ENCODE measurements at places on chromosomes 3 and 15.

DNA sequence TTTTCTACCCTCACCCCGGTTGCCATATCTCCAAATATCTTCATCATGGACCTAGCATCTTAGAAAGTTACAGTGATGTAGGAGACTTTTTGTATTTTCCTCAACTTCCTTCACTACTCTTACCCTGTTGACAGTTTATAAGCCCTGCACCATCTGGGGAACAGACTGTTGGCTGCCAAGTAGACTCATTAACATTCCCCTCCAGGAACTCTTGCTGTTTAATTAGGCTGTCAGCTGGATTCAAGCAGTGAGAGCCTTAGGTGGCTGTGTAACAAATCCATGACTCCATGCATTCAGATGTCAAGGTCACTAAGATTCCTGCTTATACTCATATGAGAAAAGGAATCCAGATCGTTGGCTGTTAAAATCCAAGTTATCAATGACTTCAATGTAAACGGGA, 198.3 kb downstream of the NAALADL2 start:
- DNase-seq, result no peak

DNA sequence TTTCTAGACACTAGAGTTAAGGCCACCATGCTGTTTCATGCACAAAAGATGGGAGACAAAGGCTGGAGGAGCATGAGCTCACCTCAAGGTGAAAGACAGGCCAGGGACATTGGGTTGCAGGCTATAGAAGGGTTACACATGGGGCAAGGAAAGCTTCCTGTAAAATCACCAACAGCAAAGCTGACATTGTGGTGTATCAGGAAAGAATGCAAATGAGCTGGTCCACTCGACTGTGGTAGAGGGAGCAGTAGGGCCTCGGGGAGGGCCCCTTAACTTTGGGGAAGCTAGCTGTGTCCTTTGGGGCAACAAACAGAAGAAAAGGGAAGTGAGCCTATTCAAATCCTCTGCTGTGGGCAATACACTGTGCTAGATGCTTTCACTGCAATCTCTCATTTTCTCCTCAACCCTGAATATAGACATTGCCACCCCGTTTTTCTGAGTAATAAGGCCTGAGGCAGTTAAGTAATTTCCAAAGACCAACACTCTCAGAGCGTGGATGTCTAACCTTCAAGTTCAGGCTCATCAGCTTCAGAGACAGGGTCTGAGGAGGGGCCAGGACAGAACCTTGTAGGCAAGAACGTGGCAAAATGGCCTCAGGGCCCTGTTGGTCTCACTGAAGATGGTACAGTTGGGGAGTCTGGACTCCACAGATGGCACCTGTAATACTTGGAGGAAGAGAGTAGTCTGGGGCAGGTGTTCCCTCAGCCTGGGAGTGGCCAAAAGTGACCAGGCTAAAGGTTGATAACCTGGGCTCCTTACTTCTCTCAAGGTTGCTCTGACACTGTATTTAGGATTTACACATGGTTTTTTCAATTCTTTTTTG, 24.1 kb downstream of the CX3CR1 start:
- no peak for DNase-seq

DNA sequence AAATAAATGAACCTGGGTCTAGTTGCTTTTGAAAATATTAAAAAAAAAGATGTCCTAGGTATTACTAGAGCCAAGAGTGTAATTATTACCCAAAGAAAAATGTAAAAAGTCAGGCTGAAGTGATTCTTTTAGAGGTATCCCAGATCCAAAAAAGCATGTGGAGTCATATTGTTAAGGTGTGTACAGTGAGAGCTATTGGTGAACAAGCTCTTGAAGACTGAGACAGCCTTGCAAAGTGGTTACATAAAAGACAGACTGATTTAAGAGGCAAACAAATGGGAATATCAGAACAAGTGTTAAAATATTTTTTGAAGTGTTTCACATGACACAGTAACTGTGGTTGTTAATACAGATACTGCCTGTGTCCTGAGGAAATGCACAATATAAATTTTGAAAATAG, 624.5 kb downstream of the PLOD2 start:
- no peak for DNase-seq

GRCh38 chr3:180267202-180267843, 230.6 kb upstream of the PEX5L start:
- DNase-seq, result no peak

DNA sequence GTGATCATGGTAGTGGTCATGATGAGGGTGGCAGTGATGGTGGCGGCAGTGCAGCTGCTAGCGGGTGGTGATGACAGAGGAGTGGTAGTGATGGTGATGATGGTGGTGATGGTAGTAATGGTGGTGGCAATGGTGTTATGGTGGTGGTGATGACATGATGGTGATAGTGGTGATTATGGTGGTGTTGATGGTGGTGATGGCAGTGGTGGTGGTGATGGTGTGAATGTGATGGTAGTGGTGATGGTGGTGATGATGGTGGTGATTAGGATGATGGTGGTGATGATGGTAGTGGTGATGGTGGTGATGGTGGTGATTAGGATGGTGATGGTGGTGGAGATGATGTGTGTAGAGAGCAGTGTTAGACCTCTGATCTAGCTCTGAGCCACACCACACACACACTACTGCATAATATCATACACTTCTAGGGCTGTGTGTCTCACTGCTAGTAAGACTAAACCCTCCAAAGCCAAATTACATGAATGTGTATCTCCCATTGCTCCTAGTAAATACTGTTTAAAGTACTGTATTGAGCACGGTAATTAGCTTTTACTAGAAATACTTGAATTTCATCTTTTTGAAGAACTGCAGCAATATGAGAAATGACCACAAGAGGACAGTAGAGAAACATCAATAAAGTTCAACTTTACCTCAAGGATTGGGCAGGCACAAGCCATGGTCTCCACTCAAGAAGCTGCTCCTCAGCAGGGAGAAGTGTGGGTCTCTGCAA, 28.8 kb downstream of the TMED3 start:
- DNase-seq, result peak; percentile 46

DNA sequence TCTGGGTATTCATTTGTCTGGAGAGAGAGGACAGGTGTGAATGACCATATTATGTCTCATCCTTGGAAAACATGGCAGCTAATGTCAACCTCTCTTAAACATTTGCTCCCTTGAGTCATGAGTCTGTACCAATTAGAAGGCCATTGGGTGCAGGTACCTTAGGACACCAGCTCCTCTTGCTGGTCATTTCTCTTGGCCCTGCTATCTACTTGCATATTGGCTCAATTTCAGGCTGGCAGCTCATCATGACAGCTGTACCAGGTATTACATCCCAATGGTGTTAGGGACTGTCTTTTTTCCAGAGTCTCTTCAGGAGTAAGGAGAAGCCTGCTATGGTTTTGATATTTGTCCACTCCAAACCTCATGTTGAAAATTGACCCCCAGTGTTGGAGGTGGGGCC, 92.2 kb upstream of the ANKRD28 start:
- no peak for DNase-seq

DNA sequence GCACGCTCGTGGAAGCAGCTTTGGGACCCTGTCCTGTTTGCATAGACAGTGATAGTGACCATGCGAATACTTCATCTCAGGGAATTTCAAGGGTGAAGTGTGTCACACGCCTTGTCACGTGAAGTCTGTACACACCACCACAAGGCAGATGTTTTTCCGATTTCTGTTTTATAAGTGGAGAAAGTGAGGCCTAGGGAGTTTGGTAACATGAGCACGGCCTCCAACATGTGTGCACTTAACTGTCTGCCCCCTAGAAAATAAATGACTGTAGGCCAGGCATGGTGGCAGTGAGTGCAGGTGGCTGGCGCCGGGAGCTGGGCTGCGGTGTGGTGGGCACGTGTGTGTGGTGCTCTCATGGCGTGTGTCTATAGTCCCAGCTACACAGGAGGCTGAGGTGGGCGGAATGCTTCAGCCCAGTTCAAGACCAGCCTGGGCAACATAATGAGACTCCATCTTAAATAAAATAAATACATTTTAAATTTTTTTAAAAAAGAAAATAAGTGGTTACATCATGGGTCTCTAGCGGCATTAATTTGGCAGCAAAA, 42.0 kb downstream of the WHAMM start:
- no peak for DNase-seq

DNA sequence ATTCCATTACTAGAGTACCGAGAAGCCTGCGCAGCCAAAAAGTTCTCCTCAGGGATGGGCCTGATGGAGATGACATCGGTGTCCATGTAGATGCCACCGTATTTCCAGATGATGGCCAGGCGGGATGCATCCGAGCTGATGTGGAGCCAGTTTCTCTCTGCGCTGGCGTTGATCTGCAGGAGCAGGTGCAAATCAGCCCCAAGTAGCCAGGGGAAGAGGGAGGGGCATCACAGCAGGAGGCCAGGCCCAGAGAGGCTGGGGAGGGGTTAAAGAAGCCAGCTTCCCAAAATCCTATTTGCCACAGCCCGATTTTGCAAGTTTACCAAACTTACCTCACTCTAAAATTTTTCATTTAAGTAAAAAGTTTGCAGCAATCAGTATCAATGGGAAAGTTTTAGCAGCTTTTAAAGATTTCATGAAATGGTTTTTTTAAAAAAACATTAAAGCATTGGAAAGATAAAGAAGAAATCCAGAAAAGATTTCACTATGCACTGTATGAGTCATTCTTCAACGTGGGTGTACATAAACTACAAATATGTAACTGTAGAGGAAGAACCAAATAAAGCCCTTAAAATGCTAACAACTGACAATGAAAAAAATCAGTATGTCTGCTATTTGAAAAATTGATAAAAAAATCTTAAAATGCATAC, 7.4 kb downstream of the A4GNT start:
- peak; percentile 25 for DNase-seq

Measured in iPS-NIHi11 (cell line).